Hematopoietic multipotent progenitor cell (in vitro differentiated cells): ENCODE measurements at places on chromosomes 1 and 21. TPM values are rescaled to one million over a fixed set of nuclear protein-coding genes. Genes with fewer than 3 reads are reported as not detected.

The LMOD1 gene
- not detected for total RNA-seq

DNA sequence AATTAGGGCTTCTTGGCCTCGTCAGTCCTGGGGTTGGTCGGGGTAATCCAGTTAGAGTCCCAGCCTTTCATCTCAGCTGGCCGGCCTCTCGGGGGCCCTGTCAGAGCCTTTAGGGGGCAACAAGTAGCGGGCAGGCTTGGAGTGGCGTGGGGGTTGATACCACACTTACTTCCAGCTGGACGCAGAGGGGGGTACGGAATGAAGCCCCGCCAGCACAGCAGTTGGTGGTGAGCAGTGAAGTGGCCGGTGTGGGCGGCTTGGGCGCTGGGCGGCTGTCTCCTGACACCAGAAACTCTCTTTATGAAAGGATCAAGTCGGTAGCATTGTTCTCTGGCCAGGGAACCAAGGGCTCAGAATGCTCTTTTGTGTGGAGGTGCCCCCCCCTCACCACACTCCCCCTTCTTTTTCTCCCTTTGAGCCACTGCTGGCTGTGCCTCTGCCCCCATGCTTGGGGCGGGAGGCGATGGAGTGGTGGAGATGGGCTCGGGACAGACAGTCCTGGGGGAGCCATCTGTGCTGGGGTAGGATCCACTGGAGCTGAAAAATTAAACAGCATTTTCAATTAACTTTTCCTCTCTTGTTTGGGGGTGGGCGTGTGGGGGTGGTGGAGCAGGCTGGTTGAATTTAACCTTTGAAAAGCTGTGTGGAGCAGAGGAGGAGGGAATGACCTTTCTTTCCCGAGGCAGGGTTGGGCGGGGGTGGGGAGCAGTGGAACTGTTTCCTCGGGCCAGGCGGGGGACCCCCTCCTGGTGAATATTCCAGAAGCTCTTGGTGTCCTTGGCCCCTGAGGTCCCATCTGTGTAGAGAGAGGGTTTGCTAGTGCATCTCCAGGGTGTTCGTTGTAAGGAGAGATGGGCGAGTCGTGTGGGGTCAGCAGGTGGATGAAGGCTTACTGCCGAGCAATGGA, 102.7 kb downstream of the RNF220 start:
- DNase-seq: no peak

The RNU1-3 gene
- under 0.01 TPM for total RNA-seq

The PRDM16 gene
- total RNA-seq: 19.9 TPM

The SWT1 gene
- total RNA-seq: 3.0 TPM

DNA sequence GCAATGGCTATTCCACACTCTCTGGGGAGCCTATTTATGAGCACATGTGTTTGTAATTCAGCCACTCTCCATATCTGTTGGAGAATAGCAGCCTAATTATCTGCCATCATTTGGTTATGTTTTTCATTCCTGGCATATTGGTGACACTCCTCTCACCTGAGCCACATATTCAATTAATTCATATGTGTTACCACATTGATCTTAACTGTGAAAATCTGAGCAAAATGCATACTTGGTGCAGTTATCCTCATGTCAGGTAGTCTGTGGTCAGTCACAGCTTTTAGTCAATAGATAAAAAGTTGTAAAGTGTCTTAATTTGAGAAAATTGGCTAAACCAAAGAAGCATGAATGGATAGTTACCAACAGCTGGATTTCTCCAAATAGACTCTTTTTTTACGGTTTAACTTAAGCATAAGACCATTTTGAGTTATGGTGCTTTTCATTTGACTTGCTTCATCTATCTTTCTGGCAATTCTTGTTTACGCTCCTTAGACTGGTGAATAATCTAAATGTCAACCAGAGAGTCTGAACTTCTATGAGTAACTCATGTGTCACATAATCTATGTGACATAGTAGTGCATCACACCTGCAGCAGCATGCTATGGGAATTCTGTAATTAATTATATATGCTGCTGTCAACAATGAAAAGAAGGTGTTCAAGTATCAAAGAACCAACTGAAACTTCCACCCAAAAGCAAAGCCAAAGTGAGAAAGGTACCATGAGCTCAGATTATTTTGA, 187.7 kb upstream of the SGIP1 start:
- no peak for DNase-seq
